ENCODE measurements at places on chromosomes 4 and X.

DNA sequence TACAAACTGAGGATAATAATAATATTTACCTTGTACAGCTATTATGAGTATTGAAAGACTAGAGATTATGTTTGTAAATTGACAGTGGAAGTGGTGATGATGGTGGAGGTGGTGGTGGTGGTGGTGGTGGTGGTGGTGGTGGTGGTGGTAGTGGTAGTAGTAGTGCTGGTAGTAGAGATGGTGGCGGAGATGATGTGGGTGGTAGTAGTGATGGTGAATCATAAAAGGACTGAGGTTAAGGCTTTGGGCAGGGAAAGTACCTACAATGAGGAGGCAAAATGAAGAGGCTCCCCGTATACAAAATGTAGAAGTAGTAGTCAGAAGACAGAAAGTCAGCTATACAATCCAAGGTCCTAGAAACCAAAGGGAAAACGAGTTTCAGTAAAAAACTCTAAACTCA is 214.1 kb downstream of the BCOR start:
- no peak for DNase-seq

GRCh38 chrX:137568741-137569469 is 3.0 kb downstream of the ZIC3 start:
- DNase-seq, result peak; percentile 22

DNA sequence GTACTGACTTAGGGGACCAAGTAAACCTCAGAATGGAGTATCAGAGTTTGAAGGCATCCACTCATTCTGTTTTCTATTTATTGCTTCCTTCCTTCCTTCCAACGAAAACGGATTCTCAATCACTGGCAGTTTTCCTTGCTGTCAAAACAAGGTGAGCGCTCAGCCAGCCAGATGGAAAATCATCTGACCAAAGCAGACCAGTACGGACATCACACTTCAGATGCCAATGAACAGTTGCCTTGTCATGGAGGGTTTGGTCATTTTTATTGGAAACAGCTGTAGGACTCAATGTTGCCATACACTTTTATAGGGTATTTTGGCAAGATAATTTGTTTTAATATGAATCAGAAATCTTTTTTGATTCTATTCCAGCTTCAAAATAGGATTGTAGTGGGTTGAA is 16.6 kb downstream of the GEMIN8 start:
- DNase-seq, result no peak

DNA sequence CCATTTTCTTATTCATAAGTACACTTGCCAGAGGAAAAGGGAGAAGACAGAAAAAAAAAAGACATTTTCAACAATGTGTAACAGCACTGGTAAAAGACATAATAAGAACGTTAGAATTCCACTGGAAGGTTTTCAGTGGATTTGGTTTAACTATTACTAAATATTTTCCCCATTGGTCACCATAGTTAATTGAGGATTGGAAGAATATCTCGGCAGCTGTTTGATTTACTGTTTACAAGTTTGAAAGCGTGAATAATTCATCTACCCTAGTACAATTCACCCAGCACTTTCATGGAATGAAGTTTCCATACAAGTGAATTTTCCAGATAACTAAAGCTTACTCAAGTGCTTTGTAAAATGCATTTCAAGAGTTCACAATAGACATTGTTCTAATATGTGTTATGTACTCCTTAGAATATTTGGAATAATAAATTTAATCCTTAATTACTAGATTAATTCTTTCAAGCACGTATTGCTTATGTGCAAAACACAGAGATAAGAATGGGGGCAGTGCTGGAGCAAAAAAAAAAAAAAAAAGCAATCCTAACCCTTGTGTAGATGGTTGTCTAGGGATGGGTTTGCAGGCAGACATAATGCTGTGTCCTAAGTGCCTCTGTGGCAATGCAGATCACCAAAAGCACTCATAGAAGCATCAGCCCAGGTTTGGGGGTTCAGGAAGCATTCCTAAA is 57.1 kb downstream of the ENPEP start:
- DNase-seq, result no peak

DNA sequence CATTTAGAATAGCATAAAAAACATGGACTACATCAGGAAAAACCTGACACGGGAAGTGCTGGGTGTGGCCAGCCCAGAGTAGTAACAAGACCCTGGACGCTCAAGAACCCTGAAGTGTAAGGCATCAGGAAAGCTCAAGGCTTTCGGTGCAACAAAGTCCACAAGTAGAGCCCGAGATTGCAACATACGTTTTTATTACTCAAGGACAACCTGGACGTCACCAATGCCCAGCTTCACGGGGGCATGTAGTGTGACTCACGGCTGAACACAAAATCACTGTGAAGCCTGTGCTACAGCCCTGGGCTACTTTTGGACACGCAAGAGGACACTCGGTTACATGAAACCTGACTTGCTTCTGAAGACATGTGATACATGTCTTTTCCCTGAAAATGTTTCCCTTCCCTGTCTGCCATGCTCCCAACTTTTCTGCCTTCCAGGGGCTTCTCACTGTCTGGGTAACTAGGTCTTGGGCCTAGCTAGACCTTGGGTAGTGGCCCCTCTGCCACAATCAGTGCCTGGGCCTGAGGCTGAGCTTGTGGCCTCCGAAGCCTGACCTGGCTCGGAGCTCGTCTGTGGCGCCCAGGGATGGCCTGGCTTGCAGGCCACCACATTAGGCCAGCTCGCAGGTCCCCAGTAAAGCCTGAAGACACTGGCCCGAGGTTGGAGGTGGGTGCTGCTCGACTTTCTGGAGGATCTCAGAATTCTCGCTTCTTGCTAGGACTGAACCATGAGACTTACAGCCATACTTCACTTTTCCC is 9.2 kb downstream of the IRAK1 start:
- no peak for DNase-seq

- peak; percentile 38 for DNase-seq
These were observed 866 bp upstream of the UVSSA start for GRCh38 chr4:1345903-1346780.

GRCh38 chr4:123578276-123579029 is 181.9 kb downstream of the SPRY1 start:
- DNase-seq, result no peak

GRCh38 chrX:44310227-44310626 is 33.2 kb downstream of the EFHC2 start:
- no peak for DNase-seq

GRCh38 chr4:85869181-85869580 is 394.2 kb downstream of the ARHGAP24 start:
- no peak for DNase-seq

- no peak for DNase-seq
These were observed 248.4 kb upstream of the NDST4 start for GRCh38 chr4:115361781-115362180.

GRCh38 chr4:6270636-6271121 is 1.0 kb downstream of the WFS1 start:
- no peak for DNase-seq

DNA sequence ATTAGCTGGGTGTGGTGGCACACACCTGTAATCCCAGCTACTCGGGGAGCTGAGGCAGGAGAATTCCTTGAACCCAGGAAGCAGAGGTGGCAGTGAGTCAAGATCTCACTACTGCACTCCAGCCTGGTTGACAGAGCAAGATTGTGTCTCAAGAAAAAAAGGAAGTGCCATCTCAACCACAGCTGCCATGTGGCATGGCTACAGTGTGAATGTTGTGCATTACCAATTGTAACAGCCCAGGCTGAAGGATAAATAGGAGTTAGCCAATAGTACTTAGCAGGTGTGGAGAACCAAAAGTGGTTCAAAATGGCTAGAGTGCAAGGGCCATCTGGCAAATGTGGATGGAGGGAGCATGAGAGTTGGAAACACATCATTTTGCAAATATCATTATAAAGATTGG is 28.9 kb downstream of the SLC25A5 start:
- no peak for DNase-seq

- no peak for DNase-seq
These were observed 36.3 kb downstream of the SOD3 start for GRCh38 chr4:24831637-24832036.

DNA sequence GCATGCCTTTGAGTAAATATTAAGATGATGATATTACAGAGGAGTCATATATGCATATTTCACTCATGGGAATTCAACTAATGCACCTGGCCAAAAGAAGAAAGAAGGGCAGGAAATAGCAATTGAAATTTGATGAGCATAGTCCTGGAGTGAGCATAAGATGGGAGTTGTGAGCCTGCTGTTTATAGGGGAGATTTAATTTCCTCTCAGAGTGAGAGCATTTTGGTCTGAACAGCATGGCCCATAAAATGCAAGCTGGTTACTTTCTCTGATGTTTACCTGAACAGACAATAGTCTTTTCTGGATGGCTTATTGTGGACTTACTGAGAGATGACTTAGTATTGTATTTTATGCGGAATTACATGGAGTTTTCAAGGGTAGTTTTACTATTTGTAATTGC is 53.6 kb downstream of the FHIP1A start:
- no peak for DNase-seq

DNA sequence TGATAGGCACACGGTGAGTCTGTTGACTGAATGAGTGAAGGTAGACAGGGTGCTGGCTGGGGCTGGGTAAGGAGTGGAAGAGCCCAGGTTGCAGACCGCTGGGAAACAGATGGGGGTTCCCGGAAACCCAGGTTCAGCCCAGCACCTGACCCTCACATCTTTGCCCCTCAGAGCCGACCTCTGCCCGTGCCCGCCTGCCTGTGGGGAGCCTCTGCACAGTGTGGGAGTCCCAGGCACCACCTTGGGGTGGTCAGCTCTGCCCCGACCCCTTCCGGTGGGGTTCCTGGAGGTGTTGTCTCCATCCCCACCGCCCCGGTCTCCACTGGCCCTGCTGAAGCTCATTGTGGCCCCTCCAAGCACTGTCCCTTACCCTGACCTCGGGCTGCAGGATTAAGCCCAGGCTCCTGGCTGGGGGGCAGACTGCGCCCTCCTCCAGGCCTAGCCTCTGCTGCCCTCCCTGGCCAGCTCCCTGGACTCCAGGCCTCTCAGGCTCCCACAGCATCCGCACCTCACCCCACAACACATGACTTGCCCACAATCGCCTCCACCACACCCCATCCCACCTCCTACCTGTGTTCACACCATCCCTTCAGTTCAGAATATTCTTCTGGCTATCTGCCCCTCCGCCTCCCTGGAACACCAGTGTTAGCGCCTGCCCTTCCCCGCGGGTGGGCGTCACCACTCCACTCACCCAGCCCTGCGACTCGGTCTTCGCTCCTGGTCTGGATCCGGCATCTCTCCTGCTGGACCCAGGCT is 21.4 kb downstream of the HMX1 start:
- DNase-seq, result no peak

DNA sequence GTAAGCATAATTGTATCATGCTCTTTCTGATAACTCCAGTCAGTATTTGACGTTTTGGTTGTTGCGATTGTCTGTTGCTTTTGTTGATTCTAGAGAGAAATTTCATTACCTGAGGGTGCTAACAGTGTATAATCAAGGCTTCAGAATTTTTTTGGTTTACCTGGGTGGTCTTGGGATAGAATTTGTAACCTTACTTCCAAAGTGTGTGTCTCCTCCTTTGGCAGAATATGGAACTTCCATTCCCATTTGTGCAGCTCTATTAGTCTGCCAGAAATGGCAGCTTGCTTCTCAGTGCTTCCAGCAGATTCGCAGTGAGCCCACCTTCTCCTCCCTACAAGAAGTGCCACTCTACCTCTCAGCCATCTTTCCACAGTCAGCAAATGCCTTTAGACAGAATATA is 5.3 kb downstream of the COPS4 start:
- DNase-seq, result no peak

DNA sequence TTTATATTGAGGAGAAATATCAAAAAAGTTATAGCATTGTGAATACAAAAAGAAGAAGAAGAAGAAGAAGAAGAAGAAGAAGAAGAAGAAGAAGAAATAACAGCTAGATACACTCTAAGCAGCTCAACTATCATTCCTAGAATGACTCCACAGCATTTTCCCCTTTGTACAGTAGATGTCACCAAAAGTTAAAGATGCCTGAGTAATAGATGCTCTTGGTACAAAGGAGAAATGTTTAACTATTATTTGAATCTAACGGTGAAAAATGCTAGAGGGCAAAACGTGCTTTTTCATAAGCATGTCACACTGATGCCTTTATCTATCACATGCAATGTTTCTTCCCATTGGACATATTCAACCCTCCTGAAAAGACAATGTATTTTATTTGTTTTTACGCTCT is 178.4 kb upstream of the GPRIN3 start:
- DNase-seq, result no peak

GRCh38 chrX:129651756-129652564 is 2.8 kb downstream of the APLN start:
- DNase-seq, result no peak

DNA sequence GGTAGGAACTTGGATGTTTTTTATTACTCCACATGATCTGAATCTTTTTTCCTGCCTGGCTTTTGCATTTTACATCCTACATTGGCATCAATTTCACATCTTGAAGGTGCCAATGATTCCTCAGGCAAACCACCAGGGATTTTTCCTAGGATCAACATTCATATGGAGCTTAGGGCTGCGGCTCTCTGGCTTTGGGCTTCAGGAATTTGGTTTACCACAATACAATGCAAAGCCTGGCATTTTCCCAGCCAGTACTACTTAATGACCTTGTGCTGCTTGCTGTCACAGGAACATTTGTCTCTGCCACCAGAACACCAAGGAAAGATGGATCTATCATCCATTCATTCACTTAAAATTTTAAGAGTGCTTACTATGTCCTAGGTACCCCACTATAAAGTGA is 180.7 kb downstream of the PDGFC start:
- DNase-seq, result no peak

DNA sequence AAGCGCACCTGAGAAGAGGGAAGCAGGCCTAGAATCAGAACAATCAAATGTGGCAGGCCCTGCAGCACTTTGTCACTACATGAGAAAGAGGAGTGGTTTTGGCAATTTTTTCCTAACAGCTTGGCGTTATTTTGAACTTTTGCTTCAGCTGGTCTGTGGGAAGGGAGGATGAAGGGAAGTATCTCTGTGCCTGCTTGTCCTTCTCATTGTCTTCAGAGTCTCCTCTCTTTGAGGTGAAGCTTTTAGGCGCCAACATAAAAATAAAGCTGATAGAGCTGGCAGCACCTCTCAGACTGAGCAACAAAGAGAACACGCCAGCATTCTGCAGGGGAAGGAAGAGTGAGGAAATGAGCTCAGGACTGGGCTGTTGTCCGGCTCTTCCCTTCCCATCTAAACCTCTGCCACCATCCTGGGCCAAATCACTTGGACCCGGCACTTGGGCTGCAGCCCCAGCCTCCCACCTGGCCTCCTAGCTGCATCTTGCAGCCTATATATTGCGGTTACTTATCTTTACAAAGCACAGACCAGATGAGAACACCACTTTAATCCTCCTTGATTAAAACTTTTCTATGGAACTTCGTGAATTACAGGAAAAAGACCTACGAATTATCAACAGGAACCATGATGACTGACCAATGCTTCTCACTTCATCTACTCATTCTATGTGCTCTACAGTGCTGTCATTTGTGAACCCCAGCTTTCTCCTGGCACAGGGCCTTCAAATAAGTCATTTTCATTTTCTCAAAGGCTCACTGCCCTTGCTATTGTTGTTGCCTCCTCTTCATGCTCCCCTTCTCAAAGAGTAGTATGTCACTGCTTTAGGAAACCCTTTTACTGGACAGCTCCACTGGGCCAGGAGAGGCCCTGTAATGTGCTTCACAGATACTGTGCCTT is 476.4 kb upstream of the HS3ST1 start:
- DNase-seq, result no peak

GRCh38 chr4:60857130-60857753 is 342.9 kb upstream of the ADGRL3 start:
- no peak for DNase-seq

- peak; percentile 72 for DNase-seq
These were observed at the start of gene VMA21 for GRCh38 chrX:151396825-151397740. TSS of gene VMA21 (plus strand) at chrX:151397206. CDS start at chrX:151397309, 103 bp downstream.

All from NCI-H1930 (cell line).